Hindlimb muscle (tissue), 1 donor: ENCODE measurements at places on chromosomes 1 and 21. TPM values are rescaled to one million over a fixed set of nuclear protein-coding genes. Genes with fewer than 3 reads are reported as not detected.

DNA sequence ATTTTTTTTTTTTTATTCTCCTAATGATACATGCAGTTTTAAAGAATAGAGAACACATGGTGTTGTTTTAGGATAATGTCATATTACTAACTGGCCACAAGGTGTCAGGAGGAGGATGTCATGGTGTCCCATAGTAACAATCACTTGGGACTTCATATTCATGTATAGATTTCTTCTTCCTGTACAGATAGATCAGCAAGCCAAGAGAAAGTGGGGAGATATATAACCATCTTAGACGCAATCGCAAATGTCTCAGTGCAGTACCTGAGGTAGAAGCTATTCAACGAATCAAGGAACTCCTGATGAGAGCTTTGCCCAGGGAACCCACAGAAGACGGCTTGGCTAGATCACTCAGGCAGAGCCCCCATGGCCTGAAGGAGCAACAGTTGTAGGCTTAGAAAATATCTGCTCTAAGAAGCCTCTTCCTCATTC, 12.3 kb downstream of the OR2T11 start:
- DNase-seq, result no peak

GRCh38 chr1:193539731-193540459, 353.5 kb upstream of the B3GALT2 start:
- DNase-seq, result no peak

GRCh38 chr1:25624156-25624555, 7.6 kb downstream of the MAN1C1 start:
- no peak for DNase-seq

DNA sequence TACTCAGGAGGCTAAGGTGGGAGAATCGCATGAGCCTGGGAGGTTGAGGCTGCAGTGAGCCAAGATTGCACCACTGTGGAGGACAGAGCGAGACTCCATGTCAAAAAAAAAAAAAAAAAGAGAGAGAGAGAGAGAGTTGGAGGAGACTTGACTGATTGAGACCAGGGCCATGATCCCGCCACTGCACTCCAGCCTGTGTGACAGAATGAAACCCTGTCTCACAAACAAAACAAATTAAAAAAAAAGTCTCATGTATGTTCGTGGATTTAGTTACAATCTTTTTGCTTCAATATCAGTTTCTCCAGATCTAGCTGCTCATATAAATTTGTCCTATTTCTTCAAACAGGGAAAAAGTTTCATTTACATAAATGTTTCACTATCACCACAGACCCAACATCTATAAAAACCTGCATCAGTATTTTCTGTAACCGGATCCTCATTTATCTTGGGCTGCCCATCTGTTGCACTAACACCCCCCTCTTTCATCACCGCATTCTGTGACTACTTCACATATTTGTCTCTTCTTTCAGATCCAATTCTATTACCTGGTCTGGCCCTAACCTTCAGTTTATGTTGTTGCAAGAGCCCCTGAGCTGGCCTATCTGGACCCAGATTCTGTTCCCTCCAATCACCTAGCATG, 127.0 kb downstream of the GREM2 start:
- DNase-seq, result no peak

DNA sequence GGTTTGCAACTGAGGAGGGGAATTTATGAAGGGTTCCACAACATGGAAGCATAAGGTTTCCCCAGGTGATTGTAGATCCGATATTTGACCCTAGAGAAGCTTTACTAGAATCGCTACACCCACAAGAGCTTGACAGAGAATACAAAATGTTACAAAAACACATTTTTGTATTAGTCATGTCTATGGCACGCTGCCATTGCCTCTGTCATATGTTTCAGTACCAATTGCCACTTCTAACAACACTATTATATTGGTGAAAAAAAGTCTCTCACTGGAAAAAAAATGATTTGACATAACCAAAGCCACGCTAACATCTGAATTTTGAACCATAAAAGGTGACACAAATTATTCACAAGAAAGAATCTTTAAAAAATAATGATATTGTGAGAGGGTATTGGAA, 214.5 kb downstream of the KCNT2 start:
- no peak for DNase-seq

GRCh38 chr1:54376430-54377039, 29.7 kb downstream of the SSBP3 start:
- no peak for DNase-seq

Gene MEX3A
- 22.5 TPM for polyA plus RNA-seq

Gene NPR1
- 17.2 TPM for polyA plus RNA-seq
